ENCODE measurements at places on chromosomes 4 and X.

- no peak for DNase-seq
These were observed 136.1 kb upstream of the STIM2 start for GRCh38 chr4:26724534-26724933.

- no peak for DNase-seq
These were observed 20.2 kb upstream of the RASGEF1B start for GRCh38 chr4:81491943-81492342.

DNA sequence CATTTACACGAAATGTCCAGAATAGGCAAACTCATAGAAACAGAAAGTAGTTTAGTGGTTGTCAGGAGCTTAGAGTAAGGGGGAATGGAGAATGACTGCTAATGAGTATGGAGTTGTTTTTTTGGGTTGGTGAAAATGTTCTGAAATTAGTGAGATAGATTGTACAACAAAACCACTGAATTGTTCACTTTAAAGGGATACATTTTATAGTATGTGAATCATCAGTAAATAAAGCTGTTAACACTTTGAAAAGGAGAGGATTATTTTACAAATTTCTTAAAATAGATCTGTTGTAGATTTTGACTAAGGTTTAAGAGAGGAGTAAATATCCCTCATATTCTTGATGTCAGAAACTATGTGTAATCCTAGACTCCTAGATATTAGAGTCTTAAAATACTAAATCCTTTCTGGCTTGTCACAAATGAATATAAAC is 82.7 kb downstream of the RAPGEF2 start:
- no peak for DNase-seq

DNA sequence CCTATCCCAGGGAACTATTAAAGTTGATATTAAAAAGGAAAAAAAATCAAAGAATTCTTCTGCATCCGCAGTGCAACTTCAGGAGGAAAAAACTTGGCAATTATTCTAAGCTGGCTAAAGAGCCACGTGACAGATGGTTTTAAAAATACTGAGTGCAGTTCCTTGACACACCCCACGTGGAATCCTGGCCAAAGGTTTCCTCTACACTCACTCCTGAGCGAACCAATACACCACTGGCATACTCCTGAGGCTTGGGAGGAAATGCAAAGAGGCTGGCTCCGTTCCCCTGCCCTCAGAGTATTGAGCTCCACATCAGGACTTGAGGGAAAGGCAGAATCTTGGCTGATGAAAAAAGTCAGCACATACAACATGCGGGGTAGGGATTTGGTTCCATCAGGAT is 133.8 kb upstream of the ATP6AP2 start:
- peak; percentile 7 for DNase-seq

DNA sequence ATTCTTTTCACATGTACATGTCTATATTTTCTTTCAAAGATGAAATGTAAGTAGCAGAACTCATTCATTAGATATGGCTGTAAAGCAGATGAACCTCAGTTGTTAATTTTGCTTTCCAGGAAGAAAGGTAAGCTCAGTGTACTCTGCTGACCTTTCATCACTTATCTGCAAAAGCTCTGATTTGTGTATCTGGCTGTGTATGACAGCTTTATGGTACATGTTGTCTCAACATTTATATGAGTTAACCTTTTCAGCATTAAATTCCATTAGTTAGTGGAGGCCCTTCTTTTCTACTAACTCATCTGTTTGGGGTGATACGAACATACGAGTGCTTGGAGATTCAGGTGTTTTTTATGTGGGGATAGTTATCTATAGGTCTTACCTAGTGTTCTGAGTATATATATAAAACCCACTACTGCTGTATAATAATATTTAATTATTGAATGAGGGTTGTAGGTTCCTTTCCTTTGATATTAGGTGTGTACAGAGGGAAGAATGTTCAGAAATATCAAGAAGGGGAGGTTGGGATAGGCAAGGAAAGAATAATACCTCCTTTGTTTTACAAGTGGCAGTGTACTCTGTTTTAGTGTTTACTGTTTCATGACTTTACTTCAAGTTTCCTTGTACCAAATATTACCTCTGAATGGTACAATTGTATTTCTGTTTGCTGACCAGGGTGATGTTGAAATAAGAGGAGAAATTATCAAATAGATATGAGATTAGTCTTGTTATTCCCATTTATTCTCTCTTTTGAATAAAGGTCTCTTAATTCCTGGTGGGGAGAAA is 395.5 kb downstream of the ARHGAP24 start:
- DNase-seq: no peak

GRCh38 chrX:111336141-111336540 is 65.9 kb upstream of the CAPN6 start:
- DNase-seq: no peak

GRCh38 chrX:136920001-136920400 is 39.5 kb upstream of the RBMX start:
- DNase-seq: peak; percentile 25

- DNase-seq: no peak
These were observed 267.3 kb downstream of the DCTD start for GRCh38 chr4:182649698-182650477.

DNA sequence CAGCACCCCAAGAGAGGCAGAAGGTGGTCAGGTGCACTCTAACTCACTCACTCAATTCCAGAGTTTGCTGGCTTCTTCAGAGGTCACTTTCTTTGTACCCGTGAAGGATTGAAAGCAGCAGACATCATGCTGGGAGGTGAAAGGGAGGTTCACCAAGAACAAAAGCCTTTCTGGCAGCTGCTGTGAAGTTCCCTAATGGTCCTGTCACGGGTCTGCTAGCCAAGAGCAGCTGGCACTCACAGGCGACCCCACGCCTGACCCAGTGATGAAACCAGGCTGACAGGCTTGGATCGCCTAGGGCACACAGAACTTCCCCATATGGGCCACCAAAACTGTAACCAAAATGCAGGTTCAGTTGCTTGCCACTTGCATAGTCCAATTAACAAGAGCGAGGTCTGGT is 11.8 kb downstream of the NUDT11 start:
- DNase-seq: no peak

DNA sequence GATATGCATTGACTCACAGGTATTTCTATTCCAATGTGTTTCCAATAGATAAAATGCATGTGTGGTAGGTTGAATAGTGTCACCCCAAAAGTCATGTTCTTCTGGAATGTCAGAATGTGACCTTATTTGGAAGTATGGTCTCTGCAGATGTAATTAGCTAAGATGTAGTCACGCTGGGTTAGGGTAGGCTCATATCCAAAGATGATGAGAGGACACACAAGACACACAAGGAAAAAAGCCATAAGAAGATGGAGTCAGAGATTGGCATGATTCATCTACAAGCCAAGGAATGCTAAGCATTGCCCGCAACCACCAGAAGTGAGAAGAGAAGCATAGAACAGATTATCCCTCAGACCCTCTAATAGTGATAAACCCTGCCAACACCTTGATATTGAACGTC is 17.5 kb downstream of the ZNF330 start:
- DNase-seq: no peak

GRCh38 chr4:70802928-70803580 is 36.6 kb downstream of the GRSF1 start:
- DNase-seq: no peak

DNA sequence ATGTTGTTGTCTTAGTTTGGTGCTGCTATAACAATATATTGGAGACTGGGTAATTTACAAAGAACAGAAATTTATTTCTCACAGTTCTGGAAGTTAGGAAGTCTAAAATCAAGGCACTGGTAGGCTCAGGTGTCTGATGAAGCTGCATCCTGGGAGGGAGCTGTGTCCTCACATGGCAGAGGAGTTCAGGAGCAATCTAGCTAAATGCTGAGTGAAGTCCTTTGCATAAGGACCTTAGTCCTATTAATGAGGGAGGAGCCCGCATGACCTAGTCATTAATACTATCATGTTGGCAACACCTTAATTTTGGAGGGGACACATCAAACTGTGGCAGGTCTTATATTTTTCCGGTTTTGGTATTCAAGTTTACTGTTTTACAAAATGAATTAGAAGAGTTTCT is 36.0 kb upstream of the NSUN7 start:
- DNase-seq: no peak

- DNase-seq: no peak
These were observed 61.7 kb upstream of the PLS3 start for GRCh38 chrX:115499112-115499805.

DNA sequence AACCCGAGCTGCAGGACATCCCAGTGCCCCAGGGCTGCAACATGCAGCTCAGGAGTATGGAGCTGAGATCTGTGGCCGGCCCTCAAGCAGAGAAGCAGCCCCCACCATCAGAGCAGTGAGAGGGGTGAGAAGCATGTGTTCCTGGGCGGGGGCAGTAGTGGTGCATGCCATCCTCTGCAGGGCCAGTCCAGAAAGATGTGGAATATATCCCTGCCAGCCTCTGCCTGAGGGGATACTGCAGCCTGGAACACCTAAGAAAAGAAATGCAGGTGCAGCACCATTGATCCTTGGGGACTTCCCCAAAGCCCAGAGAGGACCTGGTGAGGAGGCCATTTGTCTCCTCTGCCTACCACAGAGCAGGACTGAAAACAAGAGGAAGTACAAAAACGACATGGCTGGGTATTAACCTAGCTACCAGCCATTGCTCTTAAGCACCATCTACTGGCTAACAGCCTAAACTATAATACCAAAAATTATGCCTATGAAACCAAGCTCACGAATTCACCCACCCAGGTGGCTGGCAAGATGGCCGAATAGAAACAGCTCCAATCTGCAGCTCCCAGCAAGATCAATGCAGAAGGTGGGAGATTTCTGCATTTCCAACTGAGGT is 158.8 kb downstream of the ADGRA3 start:
- DNase-seq: peak; percentile 61

- no peak for DNase-seq
These were observed 405.8 kb upstream of the HTR2C start for GRCh38 chrX:114178126-114178525.

DNA sequence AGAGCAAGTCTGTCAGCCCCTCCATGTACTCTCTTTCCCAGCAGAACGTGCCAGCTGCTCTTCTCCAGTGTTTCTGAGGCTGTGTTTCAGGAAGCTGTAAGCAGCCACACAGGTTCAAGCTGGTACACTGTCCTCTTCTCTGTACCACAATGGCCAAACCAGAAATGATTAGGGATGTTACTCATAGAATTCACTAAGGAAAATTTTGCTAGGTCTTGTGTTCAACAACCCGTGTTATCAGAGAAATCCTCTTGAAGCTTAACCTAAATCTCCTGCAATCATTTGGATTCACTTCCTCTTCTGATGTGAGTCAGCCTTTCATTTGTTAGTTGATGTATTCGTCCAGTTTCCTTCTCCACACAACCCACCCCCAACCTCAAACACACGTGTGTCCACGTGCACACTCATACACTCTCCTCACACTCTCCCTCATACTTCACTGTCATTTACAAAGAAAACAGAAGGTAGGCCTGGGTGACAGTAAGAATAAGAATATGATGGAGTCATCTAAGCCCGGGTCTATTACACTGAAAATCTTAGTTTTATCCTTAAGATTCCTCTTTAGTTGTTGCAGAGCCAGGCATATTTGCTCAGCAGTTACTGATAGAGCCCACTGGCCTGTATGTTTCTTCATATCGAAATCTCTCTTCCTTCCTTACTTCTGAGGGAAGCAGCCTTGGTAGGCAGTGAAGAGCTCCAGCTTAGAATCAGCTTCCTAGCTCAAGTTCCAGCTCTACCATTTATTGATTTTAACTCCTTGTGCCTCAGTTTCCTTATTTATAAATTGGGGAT is 63.4 kb downstream of the DCUN1D4 start:
- DNase-seq: peak; percentile 2

DNA sequence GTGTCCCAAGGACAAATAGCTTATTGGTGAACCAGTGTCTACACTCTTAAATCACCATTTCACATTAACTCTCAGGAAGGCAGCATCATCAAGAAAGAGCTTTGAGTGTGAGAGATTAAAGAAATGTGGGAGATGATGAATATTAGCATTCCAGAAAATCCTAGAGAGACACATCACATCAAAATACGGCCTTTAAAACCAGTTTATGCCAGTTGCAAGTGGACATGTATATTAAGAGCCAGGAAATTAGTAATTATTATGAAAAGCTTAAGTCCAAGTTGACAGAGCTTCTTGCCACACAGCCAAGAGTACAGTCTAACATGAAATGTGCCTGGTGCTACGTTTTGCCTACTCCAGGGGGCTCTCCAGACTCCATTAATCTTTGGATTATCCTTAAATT is 503.0 kb upstream of the BOD1L1 start:
- DNase-seq: no peak

DNA sequence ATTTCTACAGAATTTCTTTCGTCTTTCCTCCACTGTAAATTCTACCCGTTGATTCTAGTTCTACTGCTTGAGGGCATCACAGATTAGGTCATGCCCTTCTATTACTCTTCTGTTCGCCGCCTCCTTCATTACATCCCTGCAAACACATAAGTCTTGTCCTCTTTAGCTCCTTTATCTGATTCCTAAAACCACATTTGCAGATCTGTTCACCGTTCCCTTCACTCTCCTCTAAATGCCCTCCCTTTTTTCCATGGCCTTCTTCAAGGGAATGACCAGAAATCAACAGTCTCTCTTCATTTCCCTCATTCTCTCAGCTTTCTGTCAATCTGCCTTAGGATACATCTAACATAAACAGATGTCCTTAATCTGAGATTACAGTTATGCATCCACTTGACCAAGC is 43.1 kb downstream of the BTC start:
- DNase-seq: no peak

- no peak for DNase-seq
These were observed 598.3 kb downstream of the SPRY1 start for GRCh38 chr4:123994917-123995316.

- no peak for DNase-seq
These were observed 89.7 kb downstream of the CPZ start for GRCh38 chr4:8682296-8682695.

DNA sequence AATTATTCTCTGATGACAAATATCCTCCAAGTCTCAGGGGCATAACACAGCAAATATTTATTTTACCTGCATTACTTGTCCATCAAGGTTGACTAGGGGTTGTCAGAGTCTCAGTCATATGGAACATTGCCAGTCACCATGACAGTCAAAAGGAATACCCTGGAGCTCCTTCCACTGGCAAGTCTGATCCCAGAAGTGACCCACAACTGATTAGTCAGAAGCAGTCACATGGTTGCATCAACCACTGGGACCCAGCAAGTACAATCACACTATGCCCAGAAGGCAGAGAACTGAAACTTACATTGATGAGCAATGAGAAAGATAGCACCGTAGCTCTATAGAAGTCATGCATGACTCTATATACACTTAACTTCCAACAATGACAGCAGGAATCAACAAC is 41.9 kb upstream of the SOD3 start:
- DNase-seq: peak; percentile 70

DNA sequence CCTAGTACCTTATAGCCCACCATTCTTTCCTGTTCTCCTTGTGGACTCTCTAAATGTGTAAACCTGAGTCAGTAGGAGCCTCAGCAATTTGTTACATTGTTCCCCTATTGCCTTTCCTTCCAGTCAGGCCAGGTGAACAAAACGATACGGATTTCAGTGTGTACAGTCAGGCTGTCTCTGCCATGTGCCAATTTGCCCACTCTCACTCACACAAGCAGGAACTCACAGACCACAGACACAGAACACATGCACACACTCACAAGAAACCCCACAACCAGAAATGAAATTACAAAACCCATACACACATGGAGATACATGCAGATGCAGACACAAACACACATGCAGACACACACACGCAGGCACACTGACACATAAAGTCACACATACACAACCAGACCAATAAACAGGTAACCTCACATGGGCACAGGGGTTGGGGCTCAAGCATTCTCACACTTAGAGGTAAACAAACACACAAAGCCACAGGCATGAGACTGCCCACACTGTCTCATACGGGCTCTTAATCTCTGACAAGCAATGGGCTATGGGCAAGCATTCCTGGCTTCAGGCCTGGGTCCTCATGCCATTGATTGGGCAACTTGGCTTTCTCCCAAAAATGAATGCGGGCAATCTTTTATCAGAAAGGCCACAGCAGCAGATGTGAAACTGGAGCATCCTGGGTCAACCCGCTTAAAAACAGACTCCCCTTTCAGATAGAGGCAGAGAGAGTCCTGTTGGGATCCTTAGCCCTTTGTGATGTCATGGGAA is 68.7 kb downstream of the NBDY start:
- no peak for DNase-seq

Data from fibroblast of mammary gland (primary cell).